ENCODE measurements at places on chromosomes 7 and 10.

GRCh38 chr7:39950473-39951225, 593 bp downstream of the CDK13 start:
- DNase-seq = no peak

DNA sequence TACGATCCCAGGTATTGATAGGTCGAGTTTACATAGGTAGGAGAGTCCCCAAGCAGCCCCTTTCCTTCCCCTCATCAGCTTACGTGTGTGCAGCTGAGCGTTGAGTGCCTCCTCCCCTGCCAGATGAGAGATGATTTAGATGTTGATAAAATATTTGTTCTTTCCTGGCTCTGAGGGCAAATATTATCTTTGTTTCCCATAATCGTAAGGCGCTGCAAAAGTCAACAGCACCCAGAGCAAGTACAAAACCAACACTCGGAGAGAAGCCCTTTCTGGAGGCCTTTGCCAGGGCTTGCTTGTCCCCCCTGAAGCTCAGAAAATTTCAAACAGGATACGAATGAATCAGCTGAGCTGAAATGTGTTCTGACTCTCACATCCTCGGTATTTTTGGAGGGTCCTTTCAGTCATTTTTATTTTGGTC, 683.2 kb downstream of the LRMDA start:
- no peak for DNase-seq

DNA sequence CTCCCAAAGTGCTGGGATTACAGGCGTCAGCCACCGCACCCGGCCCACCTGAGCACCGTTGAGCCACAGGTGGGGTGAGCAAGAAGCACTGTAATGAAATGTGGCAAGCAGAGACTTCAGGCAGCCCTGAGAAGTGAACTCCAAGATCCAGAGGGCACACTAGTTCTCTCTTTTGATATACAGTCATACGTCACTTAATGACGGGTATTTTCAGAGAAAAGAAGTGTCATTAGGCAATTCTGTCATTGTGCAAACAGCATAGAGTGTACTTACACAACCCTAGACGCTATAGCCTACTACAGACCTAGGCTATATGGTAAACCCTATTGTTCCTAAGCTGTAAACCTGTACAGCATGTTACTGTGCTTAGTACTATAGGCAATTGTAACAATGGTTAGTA, 7.9 kb downstream of the PANK1 start:
- DNase-seq = no peak

- no peak for DNase-seq
These were observed 4.1 kb upstream of the PCLO start for GRCh38 chr7:83166781-83167180.

- no peak for DNase-seq
These were observed 535 bp downstream of the ASAH2B start for GRCh38 chr10:50740293-50740648.

- DNase-seq = no peak
These were observed 117.5 kb upstream of the HGF start for GRCh38 chr7:81887098-81888090.

GRCh38 chr10:1464881-1465417, 272.4 kb downstream of the ADARB2 start:
- no peak for DNase-seq

DNA sequence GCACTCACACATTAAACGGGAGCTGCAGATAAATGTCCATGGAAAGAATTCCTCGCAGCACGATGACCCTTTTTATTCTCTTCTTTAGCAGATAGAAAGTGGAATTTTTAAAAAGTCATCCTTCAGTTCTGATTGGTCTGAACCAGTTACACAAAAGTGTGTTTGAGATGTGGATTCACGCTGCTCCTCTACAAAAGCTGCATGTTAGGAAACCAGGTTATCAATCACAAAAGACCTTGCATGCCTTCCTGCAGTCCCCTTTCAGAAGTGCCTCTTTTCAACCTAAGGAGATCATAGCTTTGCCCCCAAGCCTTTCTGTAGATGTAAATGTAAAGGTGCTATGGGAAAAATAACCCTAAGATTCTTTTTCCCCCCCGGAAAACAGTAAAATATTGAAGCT, 299.7 kb downstream of the PLXDC2 start:
- no peak for DNase-seq

- no peak for DNase-seq
These were observed 94.2 kb downstream of the CD36 start for GRCh38 chr7:80732630-80733029.

DNA sequence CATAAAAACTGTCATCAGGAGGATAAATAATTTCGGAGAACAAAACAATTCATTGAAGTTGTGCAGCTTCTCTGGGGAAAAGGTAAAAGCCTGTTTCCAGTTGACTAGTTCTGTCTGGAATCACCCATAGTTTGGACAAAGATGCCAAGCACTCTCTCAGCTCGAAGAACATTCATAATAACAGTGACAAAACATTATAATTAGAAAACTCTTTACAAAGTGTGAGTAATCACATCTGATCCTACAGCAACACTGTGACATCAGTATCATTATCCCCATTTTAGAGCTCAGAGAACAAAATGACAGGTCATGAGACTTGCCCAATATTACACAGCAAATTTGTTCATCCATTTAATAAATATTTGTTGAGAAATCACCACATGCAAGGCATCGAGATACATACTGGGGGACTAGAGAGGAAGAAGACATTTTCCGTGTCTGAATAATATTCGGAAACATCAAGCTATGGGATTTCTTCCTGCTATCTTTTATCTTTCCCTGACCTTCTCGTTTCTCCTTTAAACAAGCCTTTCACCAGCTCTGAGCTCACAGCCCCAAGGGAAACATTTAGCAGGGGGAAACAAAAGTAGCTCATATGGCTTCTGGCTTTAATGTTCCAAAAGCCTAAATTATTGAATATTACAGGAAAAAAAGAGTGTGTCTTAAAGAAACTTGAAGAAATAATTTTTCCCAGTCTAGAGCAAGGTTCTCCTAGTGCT, 123.3 kb upstream of the GHITM start:
- DNase-seq = no peak

DNA sequence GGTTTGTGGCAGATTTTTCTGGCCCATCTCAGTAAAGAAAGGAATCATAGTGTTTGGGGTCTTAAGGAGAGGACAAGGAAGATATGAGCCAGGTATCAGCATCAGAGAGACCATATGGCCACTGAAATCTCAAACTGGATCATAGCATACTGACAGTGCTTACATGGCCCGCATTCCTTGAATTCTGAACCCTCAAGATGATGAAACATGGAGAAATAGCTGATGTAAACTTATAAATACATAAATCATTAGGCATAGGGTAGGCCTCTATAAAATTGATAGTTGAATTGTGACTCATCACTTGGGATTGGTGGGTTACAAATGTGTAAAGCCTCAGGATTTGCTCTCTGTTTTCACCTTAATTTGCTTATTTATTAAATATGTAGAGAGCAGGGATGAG, 688.5 kb downstream of the CNTNAP2 start:
- DNase-seq = no peak

- no peak for DNase-seq
These were observed 86.9 kb upstream of the SLC26A5 start for GRCh38 chr7:103532955-103533354.

GRCh38 chr10:87767253-87767652, 50.8 kb downstream of the ATAD1 start:
- DNase-seq = no peak

DNA sequence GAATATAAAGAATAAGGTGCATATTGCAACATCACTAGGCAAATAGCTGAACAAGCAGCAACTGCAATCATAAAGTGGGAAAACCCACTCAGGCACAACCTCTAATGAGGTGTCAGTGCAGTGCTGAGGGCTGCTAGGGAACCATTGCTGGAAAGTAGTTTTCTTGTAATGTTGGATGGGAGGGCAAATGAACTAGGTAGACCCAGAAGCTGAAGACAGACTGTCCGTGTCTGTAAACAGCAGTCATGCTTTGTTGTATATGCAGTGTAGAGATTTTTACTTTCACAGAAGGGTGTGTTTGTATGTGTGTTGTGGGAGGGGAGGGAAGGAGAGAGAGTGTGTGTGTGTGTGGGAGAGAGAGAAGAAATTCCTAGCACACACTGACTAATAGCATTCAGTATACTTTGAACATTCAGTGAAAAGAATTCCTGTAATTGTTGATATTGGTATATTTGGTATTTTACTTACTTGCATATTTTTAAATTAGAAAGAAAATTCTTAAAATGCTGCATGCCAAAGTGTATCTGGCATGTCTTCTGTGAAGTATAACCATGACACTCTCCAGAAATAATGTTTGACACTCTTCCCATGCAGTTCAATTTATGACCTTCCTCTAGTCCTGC, 28.8 kb downstream of the ITGB8 start:
- DNase-seq = no peak

GRCh38 chr7:114760477-114760876, 161.4 kb upstream of the MDFIC start:
- no peak for DNase-seq

DNA sequence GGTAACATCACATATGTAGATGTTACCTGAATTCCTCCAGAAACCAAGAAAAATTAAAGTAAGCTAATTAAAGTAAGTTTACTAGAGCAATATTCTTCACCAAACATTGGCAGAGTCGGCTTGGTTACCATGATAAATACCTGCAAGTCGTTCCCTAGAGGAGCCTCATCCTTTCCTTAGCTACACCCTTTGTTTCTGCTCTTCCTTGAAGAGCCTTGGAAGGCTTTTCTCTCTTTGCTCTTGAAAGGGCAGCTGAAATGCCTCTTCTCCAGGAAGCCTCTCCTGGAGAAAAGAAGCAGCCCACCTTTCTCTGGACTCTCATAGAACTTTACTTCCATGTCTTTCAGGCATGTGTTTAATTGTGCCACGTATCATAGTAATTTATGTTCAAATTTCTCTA, 34.9 kb upstream of the CALD1 start:
- DNase-seq = no peak

- DNase-seq = no peak
These were observed 13.0 kb downstream of the HNRNPA2B1 start for GRCh38 chr7:26187380-26188205.

DNA sequence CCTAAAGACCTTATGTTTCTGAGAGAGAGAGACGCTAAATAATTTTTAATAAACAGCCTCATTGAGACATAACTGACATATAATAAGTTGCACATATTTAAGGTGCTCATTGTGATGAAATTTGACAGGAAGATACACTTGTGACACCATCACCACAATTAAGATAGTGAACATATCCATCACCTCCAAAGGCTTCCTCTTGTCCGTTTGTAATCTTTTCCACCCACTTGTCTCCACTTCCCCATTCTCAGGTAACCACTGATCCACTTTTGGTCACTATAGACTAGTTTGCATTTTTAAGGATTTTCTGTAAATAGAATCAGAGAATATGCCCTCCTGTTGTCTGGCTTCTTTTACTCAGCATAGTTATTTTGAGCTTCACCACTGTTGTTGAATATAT, 195.1 kb upstream of the WDR11 start:
- DNase-seq = no peak

GRCh38 chr7:130463553-130464434, 23.0 kb upstream of the CEP41 start:
- no peak for DNase-seq

GRCh38 chr7:129122078-129122750, 22.3 kb upstream of the TSPAN33 start:
- no peak for DNase-seq

- no peak for DNase-seq
These were observed 5.7 kb downstream of the PRSS1 start for GRCh38 chr7:142754681-142755575.

- DNase-seq = no peak
These were observed 105.3 kb downstream of the DGKI start for GRCh38 chr7:137741443-137741842.

GRCh38 chr7:38632411-38632810, 1.2 kb upstream of the AMPH start:
- DNase-seq = no peak

DNA sequence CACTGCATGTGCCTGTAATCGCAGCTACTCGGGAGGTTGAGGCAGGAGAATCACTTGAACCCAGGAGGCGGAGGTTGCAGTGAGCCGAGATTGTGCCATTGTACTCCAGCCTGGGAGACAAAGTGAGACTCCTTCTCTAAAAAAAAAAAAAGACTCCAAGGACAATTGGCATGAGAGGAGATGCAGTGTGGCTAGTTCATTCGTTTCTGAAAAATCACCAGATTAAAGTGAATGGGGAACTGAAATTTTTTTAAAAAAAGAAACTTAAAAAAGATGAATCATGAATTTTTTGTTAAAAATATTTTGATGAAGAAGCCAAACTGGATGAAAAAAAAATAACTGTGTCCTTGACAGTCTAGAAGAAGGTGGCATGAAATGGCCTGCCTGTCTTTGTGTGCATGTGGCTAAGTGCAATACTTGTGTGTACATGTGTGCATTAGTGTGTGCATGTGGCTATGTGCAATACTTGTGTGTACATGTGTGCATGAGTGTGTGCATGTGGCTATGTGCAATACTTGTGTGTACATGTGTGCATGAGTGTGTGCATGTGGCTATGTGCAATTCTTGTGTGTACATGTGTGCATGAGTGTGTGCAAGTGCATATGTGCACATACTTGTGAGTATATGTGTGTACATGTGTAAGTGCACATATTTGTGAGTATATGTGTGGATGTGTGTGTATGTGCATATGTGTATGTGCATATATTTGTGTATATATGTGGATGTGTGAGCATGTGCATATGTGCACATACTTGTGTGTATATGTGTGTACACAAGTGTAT, 391.7 kb upstream of the KLF6 start:
- no peak for DNase-seq

- DNase-seq = no peak
These were observed 103.3 kb downstream of the TPST1 start for GRCh38 chr7:66308411-66308810.

GRCh38 chr7:36306722-36307121, 82.9 kb upstream of the ANLN start:
- DNase-seq = no peak

- DNase-seq = no peak
These were observed 259.5 kb upstream of the SLC26A5 start for GRCh38 chr7:103705542-103705941.

- DNase-seq = no peak
These were observed 50.7 kb upstream of the GHITM start for GRCh38 chr10:84088626-84089025.

DNA sequence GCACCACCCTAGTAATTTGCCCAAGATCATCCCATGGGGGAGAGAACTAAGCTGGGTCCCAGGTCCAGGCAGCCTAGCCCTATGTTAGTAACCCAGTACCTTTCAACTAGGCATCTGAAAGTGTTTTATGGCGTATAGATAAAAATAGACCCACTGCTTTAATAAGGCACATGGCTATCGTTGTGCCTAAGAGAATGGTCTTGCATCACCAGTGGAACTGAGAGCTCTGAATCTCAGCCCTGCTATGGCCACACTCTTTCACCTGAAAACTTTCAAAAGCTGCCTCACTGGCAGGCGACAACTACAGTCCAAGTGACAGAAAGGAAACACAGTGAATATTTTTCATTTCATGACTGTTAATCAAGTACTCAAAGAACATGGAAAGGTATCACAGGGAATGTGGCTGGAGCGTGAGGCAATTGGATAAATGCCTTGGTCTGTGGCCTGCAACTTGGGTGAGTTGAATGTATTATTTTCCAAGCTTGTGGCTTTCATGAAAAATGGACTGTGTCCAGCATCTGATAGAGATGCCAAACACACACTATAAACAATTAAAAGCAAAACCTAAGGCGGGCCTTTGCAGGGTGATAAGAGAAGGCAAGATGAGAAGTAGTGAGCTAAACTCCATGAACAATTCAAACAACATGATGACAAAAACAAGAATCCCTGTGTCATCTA, 18.0 kb upstream of the SFMBT2 start:
- DNase-seq = no peak

Measured in esophagus squamous epithelium (tissue), 5 donors.